ENCODE measurements at places on chromosomes 13 and 19. TPM values are rescaled to one million over a fixed set of nuclear protein-coding genes. Genes with fewer than 3 reads are reported as not detected.

Gene CASP14
- total RNA-seq, result 363 TPM

- H3K27me3 ChIP-seq, result no peaks in the 10 kb centered on the region
- H3K27ac ChIP-seq, result no peak overlapping the region
- no peaks in the 10 kb centered on the region for H3K36me3 ChIP-seq
- no peaks in the 10 kb centered on the region for H3K4me1 ChIP-seq
- DNase-seq, result no peak
Observed at GRCh38 chr13:79258489-79258888, 147.6 kb downstream of the RBM26 start.

- H3K27ac ChIP-seq, result no peak overlapping the region
- peaks cover 11% of the 10 kb centered on the region for H3K4me1 ChIP-seq
- no peaks in the 10 kb centered on the region for H3K36me3 ChIP-seq
Observed at GRCh38 chr13:36526897-36527296, 94.6 kb downstream of the CCNA1 start.

- no peak overlapping the region for H3K4me3 ChIP-seq
- H3K27ac ChIP-seq, result no peak overlapping the region
- no peaks in the 10 kb centered on the region for H3K4me1 ChIP-seq
- no peak for DNase-seq
Observed at GRCh38 chr13:84417416-84417815, 535.1 kb upstream of the SLITRK1 start.

DNA sequence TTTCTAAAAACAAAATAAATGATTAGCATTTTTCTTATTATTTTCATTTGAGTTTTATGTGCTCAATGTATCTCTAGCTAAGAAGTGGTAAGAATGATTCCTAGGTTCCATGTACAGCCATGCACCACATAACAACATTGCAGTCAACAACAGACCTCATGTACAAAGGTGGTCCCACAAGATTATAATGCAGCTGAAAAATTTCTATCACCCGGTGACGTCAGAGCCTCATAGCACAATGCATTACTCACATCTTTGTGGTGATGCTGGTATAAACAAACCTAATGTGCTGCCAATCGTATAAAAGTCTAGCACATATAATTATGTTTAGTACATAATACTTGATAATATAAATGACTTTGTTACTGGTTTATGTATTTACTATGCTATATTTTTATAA lies 120.5 kb downstream of the SLC7A1 start:
- no peaks in the 10 kb centered on the region for H3K4me1 ChIP-seq
- H3K4me3 ChIP-seq, result no peak overlapping the region
- H3K27ac ChIP-seq, result no peak overlapping the region
- H3K27me3 ChIP-seq, result no peaks in the 10 kb centered on the region
- no peaks in the 10 kb centered on the region for H3K36me3 ChIP-seq
- no peak for DNase-seq
